GM12865 (cell line): ENCODE measurements at places on chromosomes 16 and 17.

DNA sequence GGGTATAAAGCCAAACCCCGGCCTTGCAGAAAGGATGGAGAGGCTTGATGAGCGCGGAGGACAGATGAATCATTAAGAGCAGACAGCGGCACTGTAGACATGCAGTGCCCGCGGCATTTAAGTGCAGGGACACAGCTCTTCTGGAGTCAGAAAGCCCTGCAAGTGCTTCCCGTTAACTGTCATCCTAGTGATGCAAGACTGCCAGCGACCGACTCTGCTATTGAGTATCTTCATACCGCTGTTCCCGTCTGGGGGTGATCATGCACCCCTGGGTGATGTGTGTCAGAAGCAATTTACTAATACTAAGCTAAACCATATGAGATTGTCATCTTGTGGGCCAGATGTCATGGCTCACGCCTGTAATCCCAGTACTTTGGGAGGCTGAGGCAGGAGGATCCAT, 101.0 kb downstream of the ABCC6 start:
- no peak for DNase-seq

- DNase-seq: no peak
Observed at GRCh38 chr16:54489225-54490111, 202.9 kb upstream of the IRX3 start.

DNA sequence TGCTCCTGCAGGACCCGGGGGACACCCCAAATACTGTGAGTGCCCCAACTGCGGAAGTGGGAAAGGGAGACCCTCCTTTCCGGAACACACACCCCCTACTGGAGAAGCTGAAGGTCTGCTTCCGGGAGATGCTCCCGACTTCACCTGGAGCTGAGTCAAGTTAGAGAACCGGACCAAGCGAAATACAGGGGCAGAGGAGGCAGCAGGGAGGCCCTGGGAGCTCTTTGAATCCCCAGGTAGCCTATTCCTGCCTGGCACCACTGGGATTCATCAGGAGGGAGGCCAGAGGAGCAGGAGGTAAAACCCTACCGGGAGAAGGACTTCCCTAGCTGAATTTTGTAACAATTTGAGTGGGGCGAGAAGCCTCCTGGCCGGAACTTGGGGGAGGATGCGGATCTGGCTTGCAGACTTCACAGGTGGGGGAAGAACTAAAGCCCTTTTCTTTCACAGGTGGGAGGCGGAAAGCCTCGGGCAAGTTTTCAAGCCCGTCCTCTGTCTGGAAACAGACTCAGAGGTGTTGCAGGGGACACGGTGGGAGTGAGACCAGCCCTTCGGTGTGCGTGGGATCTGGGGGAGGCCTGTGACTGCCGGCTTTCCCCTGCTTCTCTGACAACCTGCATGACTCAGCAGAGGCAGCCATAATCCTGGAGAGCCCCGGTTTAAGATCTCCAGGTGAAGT, 22.4 kb upstream of the TEKT1 start:
- no peak for DNase-seq

GRCh38 chr17:20702692-20703091, 123.2 kb downstream of the CDRT15L2 start:
- DNase-seq: no peak

- DNase-seq: no peak
Observed at GRCh38 chr16:16830401-16830800, 451.5 kb downstream of the NPIPA7 start.
